Lung (tissue), 17 donors: ENCODE measurements at places on chromosomes 3 and 15.

DNA sequence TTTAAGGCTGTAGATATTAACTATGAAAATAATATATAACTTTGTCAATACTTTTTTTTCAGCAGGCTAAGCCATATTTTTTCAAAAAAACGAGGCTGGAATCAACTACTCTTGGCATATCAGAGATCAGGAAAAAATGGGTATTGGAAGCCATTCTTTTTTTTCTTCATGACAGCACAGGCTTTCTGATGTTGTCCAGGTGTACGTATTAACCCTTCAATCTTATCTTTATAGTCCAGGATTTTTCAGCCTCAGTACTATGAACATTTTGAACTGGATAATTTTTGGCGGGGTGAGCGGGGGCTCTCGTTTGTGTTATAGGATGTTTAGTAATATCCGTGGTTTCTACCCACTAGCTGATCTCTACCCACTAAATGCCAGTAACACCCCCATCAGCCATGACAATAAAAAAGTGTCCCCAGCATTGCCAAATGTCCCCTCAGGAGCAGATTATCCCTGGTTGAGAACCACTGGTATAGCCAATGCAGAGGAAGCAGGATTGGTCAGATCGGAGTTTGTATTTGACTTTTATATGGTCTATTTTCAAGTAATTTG is 52.0 kb downstream of the PLCL2 start:
- no peaks in the 10 kb centered on the region for H3K4me1 ChIP-seq
- H3K36me3 ChIP-seq, result no peaks in the 10 kb centered on the region
- peak overlapping the region; percentile 1 for H3K27ac ChIP-seq
- no peak for DNase-seq
- no peak overlapping the region for H3K4me3 ChIP-seq

DNA sequence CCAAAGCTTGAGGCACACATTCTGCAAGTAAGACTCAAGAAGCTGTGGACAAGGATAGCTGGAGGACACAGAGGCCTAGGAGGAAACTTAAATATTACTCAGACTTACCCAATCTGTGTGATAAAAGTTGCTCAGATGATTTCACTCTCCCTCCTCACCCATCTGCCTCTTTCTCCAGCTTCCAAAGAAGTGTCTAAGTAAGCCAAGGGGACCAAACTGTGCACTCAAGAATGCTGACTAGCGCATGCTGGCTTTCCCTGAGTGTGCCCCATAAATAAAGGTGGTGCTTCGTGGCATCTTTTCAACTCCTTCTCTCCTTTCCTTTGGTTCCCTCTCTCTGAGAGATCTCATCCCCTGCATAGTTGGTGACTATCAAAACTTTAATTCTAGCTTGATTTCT is 211.0 kb upstream of the LMCD1 start:
- no peak overlapping the region for H3K4me3 ChIP-seq
- H3K36me3 ChIP-seq, result no peaks in the 10 kb centered on the region
- DNase-seq, result no peak
- H3K27me3 ChIP-seq, result no peaks in the 10 kb centered on the region
- H3K27ac ChIP-seq, result no peak overlapping the region

- no peaks in the 10 kb centered on the region for H3K4me1 ChIP-seq
- no peaks in the 10 kb centered on the region for H3K27me3 ChIP-seq
- no peak overlapping the region for H3K27ac ChIP-seq
- H3K4me3 ChIP-seq, result no peak overlapping the region
- H3K36me3 ChIP-seq, result peaks cover 8% of the 10 kb centered on the region
- peak; percentile 74 for DNase-seq
Measured at GRCh38 chr15:61090386-61091288, 138.5 kb downstream of the RORA start.

DNA sequence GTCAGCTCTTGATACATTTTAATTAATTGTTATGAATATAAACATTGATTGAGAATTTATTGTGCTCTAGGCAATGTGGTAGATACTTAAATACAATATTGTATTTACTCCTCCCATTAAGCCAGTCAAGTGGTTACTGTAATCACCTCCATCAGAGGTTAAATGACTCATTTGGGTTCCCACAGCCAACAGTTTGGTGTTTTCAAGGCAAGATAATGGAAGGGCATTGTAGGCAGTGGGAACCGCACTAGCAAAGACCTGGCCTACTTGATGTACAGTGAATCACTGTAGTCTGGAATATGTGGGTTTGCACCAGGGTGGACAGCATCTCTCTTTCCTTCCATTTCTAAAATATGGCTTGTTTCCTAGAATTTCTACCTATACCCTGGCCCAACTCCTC is 127.4 kb downstream of the EDEM1 start:
- no peak overlapping the region for H3K27ac ChIP-seq
- no peak for DNase-seq
- no peak overlapping the region for H3K4me3 ChIP-seq
- no peaks in the 10 kb centered on the region for H3K27me3 ChIP-seq
- H3K4me1 ChIP-seq, result no peaks in the 10 kb centered on the region
- no peaks in the 10 kb centered on the region for H3K36me3 ChIP-seq

GRCh38 chr3:58383476-58383875 is 50.2 kb downstream of the PDHB start:
- no peak for DNase-seq
- H3K4me1 ChIP-seq, result peaks cover 6% of the 10 kb centered on the region
- H3K27me3 ChIP-seq, result no peaks in the 10 kb centered on the region
- no peaks in the 10 kb centered on the region for H3K36me3 ChIP-seq
- no peak overlapping the region for H3K4me3 ChIP-seq

GRCh38 chr3:81375921-81376320 is 385.5 kb downstream of the GBE1 start:
- H3K4me1 ChIP-seq, result no peaks in the 10 kb centered on the region
- H3K36me3 ChIP-seq, result no peaks in the 10 kb centered on the region
- DNase-seq, result no peak
- H3K4me3 ChIP-seq, result no peak overlapping the region

- DNase-seq, result no peak
- no peaks in the 10 kb centered on the region for H3K36me3 ChIP-seq
- H3K4me3 ChIP-seq, result no peak overlapping the region
- no peaks in the 10 kb centered on the region for H3K27me3 ChIP-seq
- H3K27ac ChIP-seq, result no peak overlapping the region
- no peaks in the 10 kb centered on the region for H3K4me1 ChIP-seq
Measured at GRCh38 chr15:94203306-94203705, 28.1 kb upstream of the MCTP2 start.

DNA sequence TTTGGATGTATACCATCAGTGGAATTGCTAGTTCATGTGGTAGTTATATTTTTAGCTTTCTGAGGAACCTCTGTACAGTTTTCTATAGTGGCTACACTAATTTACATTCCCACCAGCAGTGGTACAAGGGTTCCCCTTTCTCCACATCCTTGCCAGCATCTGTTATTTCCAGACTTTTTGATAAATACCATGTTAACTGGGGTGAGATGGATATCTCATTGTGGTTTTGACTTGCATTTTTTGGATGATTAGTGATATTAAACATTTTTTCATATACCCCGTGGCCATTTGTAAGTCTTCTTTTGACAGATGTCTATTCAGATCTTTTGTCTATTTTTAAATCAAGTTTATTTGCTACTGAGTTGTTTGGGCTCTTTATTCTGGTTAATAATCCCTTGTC is 455.6 kb upstream of the RARB start:
- no peak for DNase-seq
- no peaks in the 10 kb centered on the region for H3K4me1 ChIP-seq

GRCh38 chr3:55662683-55663082 is 175.6 kb upstream of the WNT5A start:
- no peaks in the 10 kb centered on the region for H3K36me3 ChIP-seq
- H3K27ac ChIP-seq, result no peak overlapping the region
- no peaks in the 10 kb centered on the region for H3K4me1 ChIP-seq
- H3K4me3 ChIP-seq, result no peak overlapping the region
- no peaks in the 10 kb centered on the region for H3K27me3 ChIP-seq
- no peak for DNase-seq

GRCh38 chr15:31434588-31435260 is 108.1 kb downstream of the KLF13 start:
- peaks cover 15% of the 10 kb centered on the region for H3K4me1 ChIP-seq
- no peak overlapping the region for H3K4me3 ChIP-seq
- peak overlapping the region; percentile 94 for H3K27ac ChIP-seq
- H3K36me3 ChIP-seq, result no peaks in the 10 kb centered on the region

- H3K27me3 ChIP-seq, result no peaks in the 10 kb centered on the region
- no peak for DNase-seq
- H3K4me1 ChIP-seq, result no peaks in the 10 kb centered on the region
Measured at GRCh38 chr3:55698831-55699230, 211.7 kb upstream of the WNT5A start.

DNA sequence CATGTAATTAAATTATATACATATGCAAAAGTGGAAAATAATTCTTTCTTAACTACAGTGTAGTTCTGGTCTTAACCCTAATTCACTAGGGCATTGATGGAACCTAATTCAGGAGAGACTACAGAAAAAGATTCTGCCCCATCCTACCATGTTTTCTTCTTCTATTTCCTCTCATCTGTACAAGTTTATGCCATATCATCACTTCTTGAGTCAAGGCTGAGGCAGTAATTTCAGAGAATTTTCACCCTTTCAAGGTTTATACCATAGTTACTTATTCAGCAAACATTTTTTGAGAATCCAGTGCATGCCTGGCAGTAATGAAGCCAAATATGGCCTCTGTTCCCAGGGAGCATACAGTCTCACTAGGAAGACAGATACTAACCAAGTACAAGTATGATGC is 33.4 kb downstream of the SHOX2 start:
- H3K27ac ChIP-seq, result no peak overlapping the region
- no peaks in the 10 kb centered on the region for H3K36me3 ChIP-seq
- H3K4me1 ChIP-seq, result no peaks in the 10 kb centered on the region
- H3K27me3 ChIP-seq, result no peaks in the 10 kb centered on the region

DNA sequence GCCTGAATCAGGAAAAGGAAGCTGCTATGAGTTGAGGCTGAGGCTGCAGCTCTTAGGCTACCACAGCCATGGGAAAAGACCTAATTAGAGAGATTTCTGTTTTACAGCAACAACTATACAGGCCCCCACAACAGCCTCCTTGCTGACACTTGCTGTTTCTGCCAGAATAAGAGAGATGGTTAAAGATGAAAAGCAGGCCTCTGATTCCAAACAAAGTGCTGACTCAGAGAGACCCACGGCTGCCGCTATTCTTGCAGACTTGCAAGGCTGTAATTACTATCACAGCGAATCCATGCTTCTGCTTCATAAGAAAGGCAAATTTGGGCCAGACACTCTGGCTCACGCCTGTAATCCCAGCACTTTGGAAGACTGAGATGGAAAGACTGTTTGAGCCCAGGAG is 41.8 kb downstream of the MCF2L2 start:
- no peaks in the 10 kb centered on the region for H3K36me3 ChIP-seq
- DNase-seq, result no peak
- H3K27me3 ChIP-seq, result no peaks in the 10 kb centered on the region
- H3K4me3 ChIP-seq, result no peak overlapping the region
- H3K27ac ChIP-seq, result no peak overlapping the region

GRCh38 chr3:177461765-177462164 is 264.5 kb upstream of the TBL1XR1 start:
- H3K4me3 ChIP-seq, result no peak overlapping the region

- H3K4me1 ChIP-seq, result no peaks in the 10 kb centered on the region
- no peak overlapping the region for H3K27ac ChIP-seq
- no peak for DNase-seq
- no peaks in the 10 kb centered on the region for H3K27me3 ChIP-seq
Measured at GRCh38 chr3:11903047-11903446, 56.4 kb upstream of the TAMM41 start.

DNA sequence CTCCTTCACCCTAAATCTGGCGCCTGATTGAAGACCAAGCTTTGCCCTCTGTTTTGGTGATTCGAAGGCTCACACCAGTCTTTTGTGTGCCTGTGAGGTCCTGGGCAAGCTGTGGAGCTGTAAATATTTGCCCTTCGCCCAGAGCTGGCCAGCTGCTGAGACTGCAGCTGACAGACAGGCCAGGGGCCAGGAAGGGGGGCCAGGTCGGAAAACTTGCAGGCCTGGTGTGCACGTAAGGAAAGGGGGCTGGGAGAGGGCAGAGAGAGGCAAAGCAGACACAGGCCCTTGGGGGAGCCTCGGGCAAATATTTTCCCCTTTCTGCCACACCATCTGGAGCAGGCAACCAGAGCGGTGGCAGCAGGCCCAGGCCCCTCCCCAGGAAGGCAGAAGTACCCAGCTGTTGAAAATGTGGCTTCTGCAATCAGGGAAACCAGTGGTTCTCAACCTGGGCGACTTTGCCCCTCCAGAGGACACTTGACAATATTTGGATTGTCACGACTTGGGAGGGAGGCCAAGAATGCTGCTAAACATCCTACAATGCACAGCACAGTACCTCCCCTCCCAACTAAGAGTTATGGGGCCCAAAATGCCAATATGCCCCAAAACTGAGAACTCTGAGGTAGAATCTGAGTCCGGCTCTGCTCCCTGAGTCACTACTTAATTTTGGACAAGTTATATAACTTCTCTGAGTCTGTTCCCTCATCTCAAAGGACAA is 2.5 kb downstream of the PDZRN3 start:
- DNase-seq, result peak; percentile 76
- H3K4me1 ChIP-seq, result peaks cover 45% of the 10 kb centered on the region
- peak overlapping the region; percentile 28 for H3K4me3 ChIP-seq
- H3K27ac ChIP-seq, result peak overlapping the region; percentile 95

DNA sequence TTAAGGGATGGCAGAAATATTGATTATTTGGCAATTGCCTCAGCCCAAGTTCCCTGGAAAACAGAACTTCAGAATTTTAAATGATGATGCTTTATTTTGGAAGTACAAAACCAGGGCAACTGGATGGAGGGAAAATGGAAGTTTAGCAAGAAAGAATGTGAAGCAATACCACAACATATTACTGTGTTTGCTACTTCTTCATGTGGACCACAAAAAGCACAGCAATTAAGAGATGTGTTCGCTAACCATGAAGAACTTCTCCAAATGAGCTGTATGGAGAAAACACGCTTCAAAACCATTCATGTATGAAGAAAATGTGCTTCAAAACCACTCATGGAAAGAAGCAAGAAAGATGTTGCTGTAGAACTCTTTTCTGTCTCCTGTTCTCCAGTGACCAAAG is 64.7 kb upstream of the ARL6 start:
- H3K36me3 ChIP-seq, result no peaks in the 10 kb centered on the region
- H3K27me3 ChIP-seq, result no peaks in the 10 kb centered on the region
- H3K4me1 ChIP-seq, result peaks cover 2% of the 10 kb centered on the region

DNA sequence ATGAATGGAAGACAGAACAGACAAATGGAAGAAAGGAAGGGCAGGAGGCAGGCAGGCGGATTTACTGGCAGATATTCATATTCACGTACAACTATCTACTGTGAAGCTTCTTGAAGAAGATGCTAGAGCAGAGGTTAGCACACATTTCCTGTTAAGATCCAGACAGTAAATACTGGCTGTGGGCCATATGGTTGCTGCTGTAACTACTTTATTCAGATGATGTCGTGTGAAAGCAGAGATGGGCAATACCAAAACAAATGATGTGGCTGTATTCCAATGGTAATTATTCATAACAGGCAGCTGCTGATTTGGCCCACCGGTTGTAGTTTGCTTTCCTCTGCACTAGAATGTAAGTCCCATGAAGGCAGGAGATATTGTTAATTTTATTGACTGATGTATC is 115.7 kb upstream of the PRTG start:
- DNase-seq, result no peak
- peaks cover 2% of the 10 kb centered on the region for H3K4me1 ChIP-seq
- no peak overlapping the region for H3K4me3 ChIP-seq

GRCh38 chr15:67835297-67836133 is 4.3 kb downstream of the RNU6-1 start:
- peaks cover 48% of the 10 kb centered on the region for H3K4me1 ChIP-seq
- H3K36me3 ChIP-seq, result no peaks in the 10 kb centered on the region
- H3K4me3 ChIP-seq, result peak overlapping the region; percentile 4
- peaks cover 68% of the 10 kb centered on the region for H3K27me3 ChIP-seq
- H3K27ac ChIP-seq, result no peak overlapping the region

- H3K4me1 ChIP-seq, result no peaks in the 10 kb centered on the region
- no peak overlapping the region for H3K27ac ChIP-seq
- H3K4me3 ChIP-seq, result no peak overlapping the region
Measured at GRCh38 chr3:154780263-154780662, 299.9 kb upstream of the MME start.
